Cardiac fibroblast (primary cell): ENCODE measurements at places on chromosomes 16 and 17.

DNA sequence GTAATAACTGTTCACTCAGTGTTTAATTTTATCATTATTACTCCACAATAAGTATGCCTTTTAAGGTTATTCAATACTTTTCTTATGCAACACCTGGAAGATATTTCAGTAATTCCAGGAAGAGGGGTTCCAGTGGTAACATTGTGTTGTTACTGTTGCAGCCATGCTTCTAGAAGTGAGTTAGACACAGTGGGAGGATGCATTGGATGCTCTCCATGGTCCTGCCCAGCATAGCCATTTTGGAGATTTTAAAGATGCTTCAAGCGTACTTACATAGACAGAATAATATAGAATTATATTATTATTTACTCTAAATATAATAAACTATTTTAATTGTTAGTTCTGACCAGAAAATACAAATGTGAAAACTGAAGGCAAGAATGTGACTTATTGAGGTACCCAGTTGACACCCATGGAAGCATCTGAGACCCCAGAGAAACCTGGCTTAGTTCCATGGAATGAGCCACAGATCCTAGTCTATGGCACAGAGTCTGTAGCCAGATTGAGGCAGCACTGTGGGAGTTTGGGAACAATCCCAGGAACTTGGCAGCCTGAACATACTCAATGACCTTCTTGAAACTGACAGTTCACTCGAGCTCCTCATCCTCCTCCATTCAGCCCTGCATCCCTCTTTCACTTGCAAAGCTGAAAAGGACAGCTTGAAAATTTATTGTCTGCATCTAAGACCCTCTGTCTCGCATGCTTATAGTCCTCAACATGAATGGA lies 190.1 kb upstream of the HS3ST4 start:
- no peak for DNase-seq

DNA sequence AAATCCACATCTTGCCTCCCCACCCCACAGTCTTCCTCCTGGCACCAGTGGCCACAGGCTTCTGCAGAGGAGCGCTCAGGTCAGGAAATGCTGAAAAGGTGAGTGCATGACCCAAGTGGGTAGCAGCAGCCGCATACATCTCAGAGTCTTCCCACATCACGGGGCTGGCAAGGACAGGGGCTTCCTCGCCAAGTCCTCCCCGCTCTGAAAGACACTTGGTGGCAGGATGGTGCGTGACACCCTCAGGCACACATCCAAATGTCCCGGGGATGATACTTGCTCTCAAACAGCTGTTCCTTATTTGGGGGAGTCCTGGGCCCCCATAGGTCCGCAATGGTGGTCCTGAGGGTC lies 8.8 kb upstream of the SLC16A5 start:
- no peak for DNase-seq

GRCh38 chr16:2009164-2009711 lies 383 bp downstream of the ZNF598 start:
- no peak for DNase-seq

- DNase-seq, result peak; percentile 55
Measured at GRCh38 chr17:41678907-41679739, 9.6 kb upstream of the EIF1 start.

DNA sequence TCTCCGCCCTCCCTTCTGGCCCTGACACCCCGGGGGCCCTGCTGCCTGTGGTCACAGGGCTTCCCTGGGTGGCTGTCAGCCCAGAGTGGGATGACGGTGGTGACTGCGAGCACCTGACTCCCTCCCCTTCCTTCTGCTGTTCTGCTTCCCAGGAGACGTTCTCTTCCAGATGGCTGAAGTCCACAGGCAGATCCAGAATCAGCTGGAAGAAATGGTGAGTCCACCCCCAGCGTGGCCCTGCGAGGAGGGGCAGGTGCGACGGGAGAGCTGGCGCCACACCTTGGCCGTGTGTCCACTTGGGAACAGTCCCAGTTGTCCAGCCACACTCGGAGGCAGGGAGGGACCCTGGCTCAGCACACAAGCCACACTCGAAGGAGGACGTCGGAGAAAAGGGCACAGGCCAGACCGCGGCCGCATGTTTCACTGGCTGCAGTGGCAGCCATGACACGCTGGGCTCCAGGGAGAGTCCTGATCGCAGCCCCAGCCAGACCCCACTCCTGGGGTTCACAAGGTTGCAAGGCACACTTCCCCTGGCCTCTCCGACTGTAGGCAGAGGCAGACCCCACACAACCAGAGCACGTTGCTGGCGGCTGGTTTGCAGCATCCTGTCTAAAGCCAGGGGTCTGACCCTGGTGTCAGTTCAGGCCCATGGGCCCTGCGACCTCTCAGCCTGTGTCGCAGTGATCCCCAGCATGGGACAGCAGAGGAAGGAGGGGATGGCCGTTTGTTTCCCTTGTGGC lies 49.9 kb downstream of the BAIAP2 start:
- no peak for DNase-seq

DNA sequence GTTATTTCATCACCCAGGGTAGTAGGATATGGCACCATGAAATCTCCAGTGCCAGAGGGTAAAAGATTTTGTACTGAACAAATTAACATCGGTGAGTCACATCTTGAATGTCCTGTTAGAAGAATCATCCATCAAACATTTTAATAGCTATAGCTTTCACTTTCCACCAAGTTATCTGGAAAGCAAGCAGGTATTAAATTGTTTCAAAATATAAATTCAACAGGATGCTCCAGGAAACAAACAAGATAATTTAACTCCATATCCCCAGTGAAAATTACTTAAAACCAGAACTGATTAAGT lies 2.4 kb downstream of the VEZF1 start:
- peak; percentile 33 for DNase-seq

GRCh38 chr17:59266745-59267144 lies 46.4 kb downstream of the GDPD1 start:
- DNase-seq, result peak; percentile 29

GRCh38 chr16:29991571-29991904 lies 3.9 kb downstream of the HIRIP3 start:
- no peak for DNase-seq

GRCh38 chr16:89922477-89922883 lies 662 bp upstream of the TUBB3 start:
- DNase-seq, result peak; percentile 96
